Stimulated activated CD8-positive, alpha-beta memory T cell treated with anti-CD3 and anti-CD28 coated beads, Interleukin-7, amount 100 ng/mL, for 1 hour (primary cell): ENCODE measurements at places on chromosomes 16 and 17.

GRCh38 chr16:69542974-69543373, 22.8 kb upstream of the NFAT5 start:
- no peak for DNase-seq

GRCh38 chr16:75860326-75861053, 134.2 kb upstream of the CPHXL start:
- DNase-seq = no peak

DNA sequence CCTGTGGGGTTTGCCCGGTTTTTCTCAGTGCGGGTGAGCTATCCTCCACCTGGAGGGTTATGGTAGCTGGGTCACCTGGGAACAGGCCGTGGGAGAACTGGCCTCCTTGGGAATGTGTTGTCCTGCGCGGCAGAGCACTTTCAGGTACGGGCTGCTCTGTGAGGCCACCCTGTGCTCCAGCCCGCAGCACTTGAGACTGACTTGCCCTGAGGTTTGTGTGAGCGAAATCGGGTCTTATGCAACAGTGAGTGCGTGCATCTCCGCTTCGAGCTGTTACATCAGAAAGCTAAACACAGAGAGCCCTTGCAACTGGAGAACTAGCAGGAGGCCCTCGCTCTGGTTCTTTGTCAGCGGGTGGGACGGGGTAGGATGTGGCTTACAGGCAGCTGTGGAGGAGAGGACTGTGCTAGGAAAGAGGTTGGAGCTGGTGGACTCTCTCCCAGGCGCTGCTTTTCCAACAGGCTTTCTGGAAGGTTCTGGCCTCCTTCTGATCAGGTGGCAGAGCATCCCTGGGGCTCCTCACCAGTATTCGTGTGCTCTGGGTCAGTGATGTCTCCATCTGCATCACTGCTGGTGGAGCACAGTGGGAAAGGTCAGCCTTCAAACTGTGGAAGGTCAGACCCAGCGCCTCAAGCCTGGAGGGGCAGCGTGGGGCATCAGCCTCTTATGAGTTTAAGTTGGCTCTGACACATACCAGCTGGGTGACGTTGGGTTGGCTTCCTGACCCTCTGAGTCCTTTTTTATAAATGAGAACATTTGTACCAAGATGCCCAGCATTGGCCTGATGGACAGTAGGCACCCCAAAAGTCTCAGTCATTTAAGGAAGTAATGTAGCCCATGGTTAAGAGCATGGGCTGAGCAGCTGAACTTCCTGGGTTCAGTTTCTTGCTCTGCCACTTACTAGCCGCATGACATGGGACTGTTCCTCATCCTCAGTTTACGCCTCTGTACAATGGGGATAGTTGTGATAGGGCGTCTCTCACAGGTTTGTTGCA, 76.3 kb downstream of the KSR1 start:
- DNase-seq = no peak

- DNase-seq = no peak
Measured at GRCh38 chr16:1125471-1125870, 27.4 kb upstream of the CACNA1H start.

GRCh38 chr17:45335721-45336120, 18.9 kb upstream of the MAP3K14 start:
- DNase-seq = no peak

GRCh38 chr16:1666316-1666715, 11.8 kb upstream of the JPT2 start:
- DNase-seq = no peak

DNA sequence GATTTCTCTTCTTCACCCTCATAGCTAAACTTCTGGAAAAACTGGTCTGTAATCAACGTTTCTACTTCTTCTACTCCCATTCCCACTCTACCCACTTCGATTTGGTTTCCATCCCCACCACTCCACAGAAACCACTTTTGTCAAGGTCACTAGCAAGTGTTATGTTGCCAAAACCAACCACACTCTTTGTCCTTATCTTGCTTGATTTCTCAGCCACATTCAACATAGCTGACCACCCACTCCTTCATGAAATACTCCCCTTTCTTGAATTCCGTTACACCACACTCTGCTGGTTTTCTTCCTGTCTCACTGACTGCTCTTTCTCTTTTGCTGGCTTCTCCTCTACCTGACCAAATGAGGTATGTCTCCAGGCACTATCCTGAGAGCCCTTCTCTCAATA, 11.9 kb downstream of the IKZF3 start:
- DNase-seq = no peak

- DNase-seq = no peak
Measured at GRCh38 chr17:17382971-17383370, 79.8 kb downstream of the NT5M start.

DNA sequence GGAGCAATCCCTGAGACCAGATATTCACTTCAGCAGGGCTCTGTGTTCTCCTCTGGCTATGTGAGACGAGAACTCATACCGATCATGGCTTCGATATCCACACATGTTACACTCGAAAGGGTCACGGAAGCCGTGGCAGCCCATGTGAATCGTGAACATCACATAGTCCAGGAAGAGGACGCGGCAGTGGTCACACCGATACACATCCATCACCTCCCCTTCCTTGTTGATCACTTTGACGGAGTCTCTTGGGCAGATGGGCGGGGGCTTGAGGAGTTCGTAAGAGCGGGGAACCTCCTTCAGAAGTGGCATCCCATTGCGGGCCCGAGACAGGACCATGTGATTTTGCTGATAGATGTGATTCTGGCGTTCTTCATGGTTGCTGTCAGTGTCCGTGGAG, 28.0 kb downstream of the GRB7 start:
- no peak for DNase-seq

DNA sequence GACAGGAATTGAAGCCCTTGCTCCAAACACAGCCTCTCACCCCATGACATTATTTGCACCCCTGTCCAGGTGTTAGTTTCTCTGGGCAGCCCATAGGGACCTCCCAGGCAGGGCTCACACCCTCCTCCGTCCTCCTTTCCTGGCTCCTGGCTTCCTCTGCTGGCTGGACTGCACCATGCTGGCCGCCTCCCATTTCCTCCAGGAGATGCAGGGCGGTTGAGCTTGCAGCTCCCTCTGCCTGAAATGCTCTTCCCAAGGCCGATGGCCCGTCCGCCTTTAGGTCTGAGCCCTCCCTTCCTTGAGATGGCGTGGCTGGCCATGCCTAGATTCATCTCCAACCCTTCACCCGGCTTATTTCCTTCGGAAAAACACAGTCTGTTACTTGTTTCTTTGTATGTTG, 334.8 kb downstream of the SNX29 start:
- no peak for DNase-seq

DNA sequence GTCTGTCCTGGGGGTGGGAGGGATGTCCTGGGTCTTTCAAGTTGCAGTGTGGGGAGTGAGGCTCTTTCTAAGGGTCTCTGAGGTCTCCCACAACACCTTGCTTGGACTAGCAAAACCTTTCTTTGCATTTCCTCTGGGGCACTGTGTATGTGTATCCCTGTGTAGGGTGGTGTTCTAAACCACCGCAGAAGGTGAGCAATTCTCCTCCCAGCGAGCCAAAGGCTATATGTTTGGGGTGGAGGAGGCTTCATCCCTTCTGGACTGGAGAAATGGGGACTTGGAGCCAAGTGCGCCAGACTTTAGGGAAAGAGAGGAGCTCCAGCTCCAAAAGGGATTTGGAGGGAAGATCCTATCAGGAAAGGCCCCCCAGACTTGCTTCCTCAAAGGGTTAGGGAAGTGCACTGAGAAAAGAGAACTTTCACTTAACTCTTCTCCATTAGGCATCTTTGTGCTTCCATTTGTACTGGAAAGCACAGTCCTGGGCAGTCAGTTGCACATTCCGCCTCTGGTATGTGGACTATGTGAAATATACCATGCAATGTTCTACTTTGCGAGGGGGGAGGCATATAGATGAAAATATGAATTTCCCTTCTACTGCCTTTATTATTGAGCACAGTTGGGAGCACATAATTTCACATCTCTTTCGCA, 18.9 kb upstream of the HOXB9 start:
- DNase-seq = no peak

- no peak for DNase-seq
Measured at GRCh38 chr17:76239538-76240274, 587 bp downstream of the RNF157 start.

GRCh38 chr16:71303938-71304337, 14.7 kb upstream of the CMTR2 start:
- no peak for DNase-seq

DNA sequence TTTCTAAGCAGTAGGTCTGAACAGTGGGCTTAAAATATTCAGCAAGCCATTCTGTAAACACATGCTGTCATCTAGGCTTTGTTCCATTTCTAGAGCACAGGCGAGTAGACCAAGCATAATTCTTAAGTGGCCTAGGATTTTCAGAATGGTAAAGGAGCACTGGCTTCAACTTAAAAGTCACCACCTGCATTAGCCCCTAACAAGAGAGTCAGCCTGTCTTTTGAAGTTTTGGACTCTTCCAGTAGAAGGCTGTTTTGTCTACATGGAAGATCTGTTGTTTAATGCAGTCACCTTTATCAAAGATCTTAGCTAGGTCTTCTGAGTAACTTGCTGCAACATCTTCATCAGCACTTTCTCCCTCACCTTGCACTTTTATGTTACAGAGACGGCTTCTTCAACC, 36.6 kb downstream of the TTC19 start:
- DNase-seq = no peak

- DNase-seq = no peak
Measured at GRCh38 chr17:48630009-48630924, 4.1 kb upstream of the HOXB9 start.
